ENCODE measurements at places on chromosomes 16 and 17.

GRCh38 chr17:29172589-29172988 is 7.6 kb downstream of the MYO18A start:
- no peak for DNase-seq

- DNase-seq: no peak
Observed at GRCh38 chr17:68381076-68381900, 76.0 kb downstream of the WIPI1 start.

GRCh38 chr17:78611607-78612006 is 34.4 kb upstream of the DNAH17 start:
- no peak for DNase-seq

DNA sequence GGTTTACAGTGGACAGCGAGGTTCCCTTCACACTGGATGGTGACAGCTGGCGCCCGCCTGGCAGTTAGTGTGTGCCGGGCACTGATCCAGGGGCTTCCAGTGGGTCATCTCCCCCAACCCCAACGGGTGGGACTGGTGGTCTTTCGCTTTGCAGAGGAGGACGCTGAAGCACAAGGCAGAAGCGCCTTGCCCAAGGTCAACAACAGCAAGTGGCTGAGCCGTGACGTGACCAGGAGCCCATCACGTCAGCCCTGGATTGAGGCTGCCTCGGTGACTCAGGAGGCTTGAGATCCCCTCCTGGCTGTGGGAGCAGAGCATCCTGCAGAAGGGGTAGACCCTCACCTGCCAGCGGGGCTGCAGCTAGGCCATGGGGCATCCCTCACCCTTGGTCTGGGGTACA is 215.3 kb downstream of the RBFOX3 start:
- DNase-seq: no peak

DNA sequence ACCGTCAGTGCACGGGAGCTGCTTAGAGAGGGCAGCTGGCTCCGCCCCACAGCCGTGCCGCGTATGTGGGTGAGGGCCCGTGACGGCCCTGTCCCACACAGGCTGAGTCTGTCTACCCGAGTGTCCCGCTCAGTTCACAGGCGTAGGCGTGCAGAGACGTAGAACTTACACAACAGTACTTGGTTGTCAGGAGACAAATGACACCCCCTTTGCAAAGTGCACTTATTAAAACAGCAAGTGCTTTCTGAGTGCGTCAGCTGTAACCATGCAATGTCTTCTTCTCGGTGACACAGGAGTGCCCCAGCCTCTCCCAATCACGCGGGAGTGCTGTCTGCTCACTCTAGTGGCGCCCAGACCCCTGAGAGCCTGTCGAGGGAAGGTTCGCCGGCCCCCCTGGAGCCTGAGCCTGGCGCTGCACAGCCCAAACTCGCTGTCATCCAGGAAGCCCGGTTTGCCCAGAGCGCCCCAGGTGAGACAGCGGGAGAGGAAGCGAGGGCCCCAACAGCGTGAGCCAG is 64.2 kb downstream of the FOXK2 start:
- DNase-seq: no peak

DNA sequence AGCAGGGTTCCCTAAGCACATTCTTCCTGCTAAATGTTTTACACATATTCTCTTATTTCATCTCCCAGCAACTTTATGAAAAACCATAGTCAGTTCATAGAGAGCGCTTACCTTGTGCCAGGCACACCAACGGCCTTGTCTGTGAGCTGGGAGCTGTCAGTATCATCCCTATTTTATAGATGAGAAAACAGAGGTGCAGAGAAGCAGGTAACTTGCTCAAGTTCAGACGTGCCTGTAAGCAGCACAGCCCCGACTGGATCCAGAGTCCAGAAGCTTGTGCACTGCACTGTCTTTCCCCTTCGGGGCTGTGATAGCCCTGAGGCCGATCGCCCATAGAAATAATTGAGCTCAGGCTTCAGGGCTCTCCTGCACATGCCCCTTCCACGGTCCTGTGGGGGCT is 6.2 kb downstream of the AQP8 start:
- no peak for DNase-seq

- DNase-seq: no peak
Observed at GRCh38 chr16:13005721-13006247, 104.4 kb downstream of the SHISA9 start.

- DNase-seq: no peak
Observed at GRCh38 chr16:25966172-25967097, 274.7 kb downstream of the HS3ST4 start.

DNA sequence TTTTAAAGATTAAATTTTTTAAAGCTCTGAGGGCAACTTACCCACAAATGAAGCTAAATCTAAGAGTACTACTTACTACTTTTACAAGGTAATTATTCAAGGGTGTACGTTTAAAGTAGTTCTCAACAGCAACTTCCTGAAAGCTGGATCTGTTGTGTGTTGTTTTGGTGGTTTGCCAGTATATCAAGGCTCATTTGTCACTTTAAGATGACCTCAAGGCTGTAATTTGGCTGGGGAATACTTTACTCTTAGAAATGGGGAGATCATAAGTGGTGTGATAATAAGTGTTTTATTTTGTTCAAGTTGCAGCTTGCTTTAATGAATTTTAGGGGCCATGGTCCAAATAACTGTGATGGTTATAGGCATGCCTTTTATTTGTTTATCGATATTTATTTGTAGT is 30.4 kb downstream of the AP2B1 start:
- DNase-seq: peak; percentile 70

DNA sequence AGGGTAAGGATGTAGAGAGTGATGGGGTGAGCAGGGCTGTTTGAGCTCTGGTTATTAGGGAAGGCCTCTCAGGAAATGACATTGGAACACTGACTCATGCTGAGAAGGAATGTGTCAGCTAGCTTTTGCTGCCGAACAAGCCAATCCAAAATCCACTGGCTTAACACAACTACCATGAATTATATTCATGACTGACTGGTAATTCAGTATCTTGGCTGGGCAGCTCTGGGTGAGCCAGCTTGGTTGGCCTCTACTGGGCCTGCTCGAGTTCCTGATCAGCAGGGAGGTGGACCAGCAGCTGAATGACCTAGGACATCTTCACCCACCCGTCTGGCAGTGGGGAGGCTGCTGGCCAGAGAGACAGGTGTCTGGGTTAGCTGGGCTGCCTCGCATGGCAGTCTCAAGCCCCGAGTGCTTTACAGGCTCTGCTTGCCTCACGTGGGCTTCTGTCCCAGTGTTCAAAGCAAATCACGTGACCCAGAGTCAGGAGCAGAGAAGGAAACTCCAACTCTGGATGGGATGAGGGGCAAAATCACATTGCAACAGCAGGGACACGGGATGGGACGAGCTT is 209.4 kb downstream of the KATNIP start:
- DNase-seq: no peak

DNA sequence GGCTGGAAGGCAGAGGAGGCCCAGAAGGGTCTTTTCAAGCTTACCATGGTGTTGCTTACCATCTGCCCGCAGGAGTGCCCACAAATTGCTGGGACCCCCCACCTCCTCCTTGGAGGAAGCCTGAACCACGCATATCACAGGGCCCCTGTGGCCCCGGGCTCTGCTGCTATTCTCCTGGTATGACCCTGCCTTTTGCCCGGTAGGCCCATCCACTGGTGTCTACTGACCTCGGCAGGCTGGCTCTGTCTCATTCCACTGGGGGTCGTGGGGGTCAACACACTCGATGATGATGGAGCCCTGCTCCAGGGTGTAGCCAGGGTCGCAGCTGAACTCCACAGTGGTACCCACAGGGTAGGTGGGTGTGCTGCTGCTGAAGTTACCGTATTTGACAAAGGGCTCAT is 8.2 kb upstream of the PHF12 start:
- DNase-seq: no peak

- DNase-seq: no peak
Observed at GRCh38 chr16:51150888-51151320, at the start of gene SALL1. SALL1 (minus strand) TSS chr16:51151270; CDS start chr16:51151241, 29 bp downstream.

DNA sequence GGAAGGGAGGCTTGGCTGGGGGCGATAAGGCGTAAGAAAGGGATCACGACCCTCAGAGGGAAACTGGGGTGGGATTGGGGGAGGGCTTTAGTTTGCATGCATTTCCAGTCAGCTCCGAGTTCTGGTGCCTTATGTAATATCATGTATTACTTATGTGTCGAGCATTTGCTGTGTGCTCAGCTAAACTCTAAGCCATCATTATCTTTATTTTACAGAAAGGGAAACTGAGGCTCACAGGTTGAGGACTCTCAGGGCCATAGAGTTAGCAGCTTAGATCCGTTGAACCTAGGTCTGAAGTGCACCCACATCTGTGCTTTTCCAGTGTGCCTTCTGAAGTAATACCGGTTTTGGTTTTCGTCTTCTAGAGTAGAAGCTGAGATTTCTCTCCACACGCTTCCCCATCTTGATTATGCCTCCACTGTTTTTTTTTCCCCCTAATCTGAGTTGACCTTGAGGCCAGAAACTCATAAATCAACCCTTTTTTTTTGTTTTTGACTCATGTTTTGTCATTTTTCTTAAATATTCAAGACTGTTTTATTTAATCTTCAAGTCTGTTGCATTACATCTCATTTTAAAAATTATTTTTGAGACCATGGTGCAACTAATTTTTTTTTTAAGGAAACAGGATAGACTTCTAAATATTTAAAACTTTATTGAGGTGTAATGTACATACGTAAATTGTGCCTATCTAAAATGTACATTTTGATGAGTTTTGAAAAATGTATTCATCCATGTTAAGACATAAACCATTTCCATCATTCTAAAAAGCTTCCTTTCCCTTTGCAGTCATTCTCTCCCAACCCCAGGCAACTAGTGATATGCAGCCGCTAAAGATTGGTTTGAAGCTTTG is 741 bp downstream of the CYB5B start:
- peak; percentile 21 for DNase-seq

- peak; percentile 70 for DNase-seq
Observed at GRCh38 chr17:81164371-81165245, 699 bp upstream of the PVALEF start.

DNA sequence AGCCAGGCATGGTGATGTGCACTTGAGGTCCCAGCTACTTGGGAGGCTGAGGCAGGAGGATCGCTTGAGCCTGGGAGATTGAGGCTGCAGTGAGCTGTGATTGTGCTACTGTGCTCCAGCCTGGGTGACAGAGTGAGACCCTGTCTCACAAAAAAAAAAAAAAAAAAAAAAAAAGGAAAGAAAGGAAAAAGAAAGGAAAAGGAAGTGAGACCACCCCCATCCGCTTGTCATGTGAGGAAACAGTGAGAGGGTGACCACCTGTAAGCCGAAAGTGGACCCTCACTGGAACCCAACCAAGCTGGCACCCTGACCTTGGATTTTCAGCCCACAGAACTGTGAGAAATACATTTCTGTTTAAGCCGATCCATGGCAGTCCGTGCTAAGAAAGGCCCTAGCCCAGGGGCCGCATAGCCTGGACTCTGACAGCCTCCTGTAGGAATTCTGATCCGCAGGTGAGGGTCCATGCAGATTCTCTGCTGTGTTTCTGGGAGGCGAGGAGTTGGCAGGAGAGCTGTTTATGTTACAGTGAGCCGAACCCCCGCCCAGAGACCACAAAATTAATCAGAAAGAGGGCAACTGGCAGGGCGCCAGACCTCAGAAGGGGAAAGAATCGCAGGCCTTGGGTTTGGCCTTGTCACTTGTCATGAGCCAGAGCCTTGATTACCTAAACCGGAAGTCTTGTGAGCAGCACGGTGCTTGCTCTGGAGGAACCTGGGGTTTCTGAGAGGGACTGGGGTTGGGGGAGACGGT is 945 bp downstream of the SGSH start:
- DNase-seq: peak; percentile 72

DNA sequence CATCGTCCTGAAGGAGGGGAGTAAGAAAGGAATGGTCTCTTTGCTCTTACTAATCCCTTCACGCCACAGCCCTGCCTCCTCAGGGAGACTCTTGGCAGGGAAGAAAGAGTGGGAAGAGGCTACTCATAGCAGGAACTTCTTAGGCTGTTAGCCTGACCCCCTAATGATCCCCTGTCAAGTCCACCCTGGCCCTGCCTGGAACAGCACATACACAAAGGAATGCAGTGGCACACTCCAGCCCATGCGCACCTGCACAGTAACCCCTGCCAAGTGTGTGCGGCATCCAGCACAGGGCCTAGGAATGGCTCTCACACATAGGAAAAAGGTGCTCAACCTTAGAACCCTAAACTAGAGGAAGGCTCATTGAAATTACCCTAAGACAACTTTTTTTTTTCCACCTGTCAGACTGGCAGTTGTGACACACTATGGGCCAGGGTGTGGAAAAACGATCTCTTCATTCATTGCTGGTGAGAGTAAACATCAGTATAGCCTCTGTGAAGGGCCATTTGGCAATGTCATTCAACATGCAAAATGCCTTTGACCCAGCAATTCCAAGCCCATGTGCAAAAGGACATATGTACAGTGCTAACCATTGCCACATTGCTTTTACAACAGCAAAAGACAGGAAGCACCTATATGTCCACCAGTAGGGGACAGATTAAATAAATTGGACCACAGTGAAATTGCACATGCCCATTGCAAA is 50.1 kb downstream of the PIMREG start:
- DNase-seq: no peak

DNA sequence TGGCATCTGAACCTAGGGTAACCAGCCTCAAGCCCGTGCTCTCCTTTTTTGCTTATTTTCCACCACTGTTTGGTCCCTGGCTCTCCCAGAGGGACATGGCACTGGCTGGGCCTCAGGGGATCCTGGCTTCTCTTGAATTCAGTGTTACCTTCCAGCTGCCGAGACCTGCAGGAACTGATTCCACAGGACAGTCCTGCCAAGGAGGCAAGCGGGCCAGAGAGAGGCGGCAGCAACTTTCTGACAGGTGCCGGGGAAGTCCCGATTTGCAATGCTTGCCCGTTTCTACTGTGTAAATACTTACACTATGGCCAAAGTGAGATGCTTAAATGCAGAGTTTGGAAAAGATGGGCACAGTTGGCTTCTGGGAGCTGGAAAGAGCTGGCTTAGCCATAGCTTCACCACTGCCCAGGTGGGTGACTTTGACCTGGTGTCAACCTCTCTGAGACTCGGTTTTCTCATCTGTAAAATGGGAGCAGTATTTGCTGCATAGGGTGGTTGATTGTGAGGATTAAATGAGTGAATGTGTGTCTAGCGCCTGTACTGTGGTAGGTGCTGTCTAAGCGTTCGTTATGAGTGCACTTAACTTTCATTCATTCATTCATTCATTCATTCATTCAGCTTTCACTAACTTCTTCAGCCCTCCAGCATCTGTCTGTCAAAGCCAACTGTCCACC is 124.9 kb downstream of the CMIP start:
- DNase-seq: no peak

GRCh38 chr16:65334081-65334480 is 212.2 kb upstream of the CDH11 start:
- no peak for DNase-seq

DNA sequence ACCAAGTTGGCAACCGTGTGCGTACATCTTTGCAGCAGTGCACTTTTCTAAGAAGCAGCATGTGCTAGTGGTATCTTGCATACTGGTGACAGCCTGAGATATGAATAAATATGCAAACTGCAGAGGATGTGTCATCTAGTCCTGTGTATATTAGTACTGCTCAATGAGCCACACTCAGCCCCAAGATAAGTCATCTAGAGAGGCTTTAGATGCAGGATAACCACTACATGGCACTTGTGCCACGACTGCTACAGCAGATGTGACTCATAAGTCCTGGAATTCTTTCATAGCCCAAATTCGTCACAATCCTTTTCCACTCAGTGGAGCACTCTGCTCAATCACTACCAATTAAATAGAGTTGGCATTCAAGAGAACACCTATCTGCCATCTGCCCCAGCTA is 171.5 kb downstream of the AXIN2 start:
- no peak for DNase-seq

Data from NCI-H69 (cell line).